ENCODE measurements at places on chromosomes 4 and X.

- DNase-seq: no peak
These were observed 40.8 kb downstream of the PDE5A start for GRCh38 chr4:119587796-119588195.

GRCh38 chrX:95318882-95319281 is 1365.8 kb upstream of the DIAPH2 start:
- DNase-seq: peak; percentile 22

- DNase-seq: no peak
These were observed 120.8 kb upstream of the CXXC4 start for GRCh38 chr4:104615496-104615895.

GRCh38 chrX:69152417-69152841 is 12.8 kb downstream of the PJA1 start:
- no peak for DNase-seq

DNA sequence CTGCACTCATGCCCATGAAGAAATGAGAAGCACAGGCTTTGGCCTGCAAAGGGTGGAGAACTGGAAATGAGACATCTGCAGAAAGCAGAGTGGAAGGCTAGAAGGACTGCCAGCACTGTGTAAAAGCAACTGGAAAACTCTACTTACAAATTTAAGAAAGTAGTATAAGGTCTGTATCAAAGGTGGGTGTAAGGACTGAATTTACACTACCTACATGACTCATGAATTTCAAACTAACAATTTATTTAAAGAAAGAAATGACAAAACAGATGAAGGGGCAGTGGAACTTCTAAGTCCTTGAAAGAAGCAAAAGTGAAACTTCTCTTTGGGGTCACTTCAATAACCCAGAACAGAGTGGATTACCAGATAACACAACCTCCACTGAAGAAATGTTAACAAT is 71.2 kb downstream of the SLC10A7 start:
- DNase-seq: no peak

DNA sequence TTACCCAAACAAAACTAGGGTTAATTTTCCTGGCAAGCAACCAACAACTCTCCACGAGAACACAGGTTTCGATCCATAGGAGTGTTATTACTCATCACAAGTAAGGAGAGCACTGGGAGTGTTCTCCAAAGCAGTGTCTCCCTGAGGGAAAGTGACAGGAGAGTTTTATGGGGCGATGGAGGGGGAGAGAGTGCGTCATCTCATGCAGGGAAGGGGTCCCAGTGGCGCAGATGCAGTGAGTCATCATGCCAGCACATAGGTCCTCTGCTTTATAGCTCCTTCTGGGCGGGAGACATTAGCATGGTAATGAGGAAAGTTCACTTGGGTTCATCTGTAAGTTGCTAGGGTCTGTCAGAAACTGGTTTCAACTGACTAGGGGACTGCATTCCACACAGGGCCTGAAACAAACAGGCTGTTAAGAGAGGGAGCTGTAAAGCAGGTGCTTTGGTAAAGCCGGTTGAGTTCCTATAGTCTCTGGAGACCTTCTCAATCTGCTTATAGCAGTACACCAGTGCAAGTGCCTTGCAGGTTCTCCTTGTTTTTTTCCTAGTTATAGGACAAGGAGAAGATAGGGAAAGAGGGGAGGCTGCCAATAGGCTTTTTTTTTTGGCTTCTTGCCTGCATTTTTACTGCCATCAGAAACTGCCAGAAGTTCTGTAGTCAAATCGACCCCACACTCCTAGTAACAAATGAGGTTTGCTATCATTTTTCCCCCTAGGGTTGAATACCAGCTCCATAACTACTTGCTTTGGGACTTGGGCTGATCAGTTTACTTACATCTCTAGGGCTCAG is 12.8 kb upstream of the BOD1L1 start:
- DNase-seq: peak; percentile 18

GRCh38 chr4:145929415-145930178 is 9.0 kb downstream of the ZNF827 start:
- no peak for DNase-seq

- no peak for DNase-seq
These were observed 95.4 kb downstream of the ANOS1 start for GRCh38 chrX:8636497-8636896.

DNA sequence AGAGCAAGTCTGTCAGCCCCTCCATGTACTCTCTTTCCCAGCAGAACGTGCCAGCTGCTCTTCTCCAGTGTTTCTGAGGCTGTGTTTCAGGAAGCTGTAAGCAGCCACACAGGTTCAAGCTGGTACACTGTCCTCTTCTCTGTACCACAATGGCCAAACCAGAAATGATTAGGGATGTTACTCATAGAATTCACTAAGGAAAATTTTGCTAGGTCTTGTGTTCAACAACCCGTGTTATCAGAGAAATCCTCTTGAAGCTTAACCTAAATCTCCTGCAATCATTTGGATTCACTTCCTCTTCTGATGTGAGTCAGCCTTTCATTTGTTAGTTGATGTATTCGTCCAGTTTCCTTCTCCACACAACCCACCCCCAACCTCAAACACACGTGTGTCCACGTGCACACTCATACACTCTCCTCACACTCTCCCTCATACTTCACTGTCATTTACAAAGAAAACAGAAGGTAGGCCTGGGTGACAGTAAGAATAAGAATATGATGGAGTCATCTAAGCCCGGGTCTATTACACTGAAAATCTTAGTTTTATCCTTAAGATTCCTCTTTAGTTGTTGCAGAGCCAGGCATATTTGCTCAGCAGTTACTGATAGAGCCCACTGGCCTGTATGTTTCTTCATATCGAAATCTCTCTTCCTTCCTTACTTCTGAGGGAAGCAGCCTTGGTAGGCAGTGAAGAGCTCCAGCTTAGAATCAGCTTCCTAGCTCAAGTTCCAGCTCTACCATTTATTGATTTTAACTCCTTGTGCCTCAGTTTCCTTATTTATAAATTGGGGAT is 63.4 kb downstream of the DCUN1D4 start:
- DNase-seq: no peak

GRCh38 chr4:2867758-2868491 is 24.3 kb downstream of the ADD1 start:
- no peak for DNase-seq

DNA sequence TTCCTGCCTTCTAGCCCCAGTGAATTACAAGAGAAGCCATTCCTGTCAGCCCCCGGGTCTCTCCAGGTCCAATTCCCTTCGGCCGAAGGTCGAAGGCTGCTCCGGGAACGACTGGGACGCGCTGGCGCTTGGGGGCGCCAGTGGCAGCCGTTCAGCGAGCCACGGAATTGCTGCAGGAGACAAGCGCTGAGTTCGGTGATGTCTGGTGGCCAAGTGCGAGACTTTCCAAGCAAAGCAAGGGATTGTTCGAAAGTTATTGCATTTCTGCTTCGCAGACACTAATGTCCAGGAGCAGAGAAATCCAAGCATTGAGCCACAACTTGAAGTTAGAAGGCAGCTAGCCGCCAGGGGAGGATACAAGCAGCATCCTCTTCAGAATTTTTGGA is 1.1 kb upstream of the DKK2 start:
- peak; percentile 70 for DNase-seq

GRCh38 chr4:165828928-165829327 is 44.1 kb upstream of the TLL1 start:
- no peak for DNase-seq

DNA sequence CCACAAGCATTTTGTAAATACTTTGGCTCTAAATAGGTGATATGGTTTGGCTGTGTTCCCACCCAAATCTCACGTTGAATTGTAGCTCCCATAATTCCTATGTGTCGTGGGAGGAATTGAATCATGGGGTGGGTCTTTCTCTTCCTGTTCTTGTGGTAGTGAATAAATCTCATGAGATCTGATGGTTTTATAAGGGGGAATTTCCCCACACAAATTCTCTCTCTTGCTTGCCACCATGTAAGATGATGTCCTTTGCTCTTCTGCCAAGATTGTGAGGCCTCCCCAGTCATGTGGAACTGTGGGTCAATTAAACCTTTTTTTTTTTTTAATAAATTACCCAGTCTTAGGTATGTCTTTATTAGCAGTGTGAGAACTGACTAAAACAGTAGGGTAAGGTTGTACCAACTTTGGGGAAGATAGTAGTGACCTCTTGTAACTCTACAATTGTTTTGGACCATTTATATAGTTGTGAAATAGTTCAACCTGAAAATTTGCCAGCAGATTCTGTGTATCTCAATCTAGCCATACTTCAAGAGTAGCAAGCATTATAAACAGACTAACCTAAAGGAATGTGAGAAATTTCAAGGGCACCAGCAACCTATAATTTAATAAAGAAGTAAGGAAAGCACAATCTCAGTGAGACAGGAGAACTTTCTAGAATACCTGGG is 727.8 kb downstream of the GRID2 start:
- no peak for DNase-seq

- DNase-seq: peak; percentile 61
These were observed 863 bp upstream of the RAB33A start for GRCh38 chrX:130170752-130171445.

- DNase-seq: no peak
These were observed 9.0 kb upstream of the HNRNPD start for GRCh38 chr4:82382751-82383150.
